ENCODE measurements at places on chromosomes 3 and 15.

DNA sequence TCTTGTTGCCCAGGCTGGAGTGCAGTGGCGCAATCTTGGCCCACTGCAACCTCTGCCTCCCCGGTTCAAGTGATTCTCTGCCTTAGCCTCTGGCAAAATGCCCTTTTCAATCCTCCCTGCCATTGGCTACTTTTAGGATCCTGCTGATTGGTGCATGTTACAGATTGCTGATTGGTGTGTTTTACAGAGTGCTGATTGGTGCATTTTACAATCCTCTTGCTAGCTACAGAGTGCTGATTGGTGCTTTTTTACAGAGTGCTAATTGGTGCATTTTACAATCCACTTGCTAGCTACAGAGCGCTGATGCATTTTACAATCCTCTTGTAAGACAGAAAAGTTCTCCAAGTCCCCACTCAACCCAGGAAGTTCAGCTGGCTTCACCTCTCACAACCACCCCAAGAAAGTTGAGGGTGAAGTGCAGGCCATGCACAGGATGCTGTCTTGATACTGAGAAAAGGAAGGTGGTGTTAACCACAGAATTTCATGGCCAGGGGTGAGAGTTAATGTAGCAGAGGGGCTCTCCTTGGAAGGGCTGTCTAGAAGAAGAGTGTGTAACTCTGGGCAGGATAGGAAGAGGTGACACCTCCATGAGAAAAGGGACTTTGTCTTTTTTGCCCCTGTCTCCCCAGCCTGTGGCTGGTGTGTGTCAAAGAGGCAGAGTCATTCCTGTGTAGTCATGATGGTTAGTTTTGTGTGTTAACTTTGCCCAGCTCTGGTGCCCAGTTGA is 145.9 kb downstream of the APBA2 start:
- DNase-seq = no peak

GRCh38 chr3:8509961-8510360 is 8.3 kb downstream of the LMCD1 start:
- no peak for DNase-seq

- no peak for DNase-seq
These were observed 9.0 kb upstream of the BTLA start for GRCh38 chr3:112508261-112508660.

DNA sequence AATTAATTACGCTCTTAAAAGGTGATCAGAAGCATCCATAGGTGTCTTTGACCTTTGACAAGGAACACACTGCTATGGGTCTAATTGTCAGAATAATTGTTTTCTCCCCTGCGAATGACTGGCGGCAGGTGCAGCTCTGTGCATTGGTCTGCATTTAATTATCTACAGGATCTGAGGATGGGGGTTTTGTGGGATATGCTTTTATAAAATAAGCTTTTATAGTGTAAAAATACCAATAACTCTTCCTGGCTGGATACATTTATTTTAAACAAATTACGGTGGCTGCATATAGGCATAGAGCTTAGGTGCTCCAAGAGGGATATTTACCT is 201.6 kb upstream of the RGMA start:
- DNase-seq = no peak

DNA sequence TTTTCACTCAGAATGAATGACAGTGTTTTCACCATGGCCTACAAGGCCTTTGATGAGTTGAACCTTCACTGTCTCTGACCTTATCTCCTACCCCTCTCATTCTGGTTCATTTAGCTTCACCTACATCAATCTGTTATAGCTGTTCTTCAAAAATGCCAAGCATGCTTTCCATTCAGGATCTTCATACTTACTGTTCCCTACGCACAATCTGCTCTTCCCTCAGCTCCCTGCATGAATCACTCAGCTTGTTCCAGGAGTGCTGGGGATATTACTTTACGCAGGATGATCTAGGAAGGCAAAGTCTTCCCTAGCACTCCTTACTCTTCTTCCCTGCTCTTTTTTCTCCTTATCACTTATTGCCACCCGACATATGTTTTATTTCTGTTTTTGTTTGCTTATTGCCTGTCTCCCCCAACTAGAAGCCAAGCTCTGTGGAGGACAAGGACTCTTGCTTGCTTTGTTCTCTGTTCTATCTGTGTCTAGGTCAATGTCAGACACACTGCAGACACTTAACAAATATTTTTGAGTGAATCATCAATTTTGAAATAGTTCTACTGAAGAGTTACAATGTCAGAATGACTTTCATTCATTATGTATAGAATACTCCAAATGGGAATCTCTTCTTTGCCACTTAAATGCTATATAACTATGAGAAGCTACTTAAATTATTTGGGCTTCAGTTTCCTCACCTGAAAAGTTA is 238.3 kb upstream of the FEZF2 start:
- no peak for DNase-seq

DNA sequence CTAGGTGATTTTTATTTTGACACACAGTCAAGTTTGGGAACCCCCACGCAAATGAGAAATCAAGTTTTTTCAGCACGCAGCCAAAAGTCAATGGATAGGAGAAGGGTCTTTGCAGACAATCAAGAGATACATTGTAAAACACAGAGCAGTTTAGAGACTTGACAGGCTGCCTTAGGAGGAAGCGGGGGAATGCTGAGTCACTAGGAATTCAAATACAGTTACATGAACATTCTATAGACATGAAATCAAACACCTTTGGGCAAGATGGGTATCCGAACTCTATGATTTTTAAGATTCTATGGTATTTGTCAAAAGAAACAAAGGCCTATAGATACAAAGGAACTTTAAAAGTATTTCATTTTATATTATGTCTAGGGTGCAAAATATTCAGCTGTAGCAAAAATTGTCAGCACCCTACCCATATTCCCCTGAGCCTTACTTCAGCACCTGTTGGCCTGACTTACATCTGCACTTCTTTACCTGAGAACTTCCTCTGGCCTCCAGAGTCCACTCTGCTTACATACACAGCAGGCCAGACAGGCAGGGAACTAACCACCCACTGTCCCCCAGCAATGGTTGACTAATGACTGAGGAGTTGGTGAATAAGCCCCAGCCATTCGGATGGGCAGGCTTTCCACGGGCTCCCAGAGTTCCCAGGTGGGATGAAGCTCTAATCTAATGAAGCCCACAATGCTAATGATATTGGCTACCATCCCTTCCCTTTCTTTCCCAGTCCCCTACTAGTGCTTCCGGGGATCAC is 289.3 kb upstream of the RORA start:
- DNase-seq = no peak

GRCh38 chr3:10268116-10268515 is 19.9 kb downstream of the TATDN2 start:
- DNase-seq = no peak

DNA sequence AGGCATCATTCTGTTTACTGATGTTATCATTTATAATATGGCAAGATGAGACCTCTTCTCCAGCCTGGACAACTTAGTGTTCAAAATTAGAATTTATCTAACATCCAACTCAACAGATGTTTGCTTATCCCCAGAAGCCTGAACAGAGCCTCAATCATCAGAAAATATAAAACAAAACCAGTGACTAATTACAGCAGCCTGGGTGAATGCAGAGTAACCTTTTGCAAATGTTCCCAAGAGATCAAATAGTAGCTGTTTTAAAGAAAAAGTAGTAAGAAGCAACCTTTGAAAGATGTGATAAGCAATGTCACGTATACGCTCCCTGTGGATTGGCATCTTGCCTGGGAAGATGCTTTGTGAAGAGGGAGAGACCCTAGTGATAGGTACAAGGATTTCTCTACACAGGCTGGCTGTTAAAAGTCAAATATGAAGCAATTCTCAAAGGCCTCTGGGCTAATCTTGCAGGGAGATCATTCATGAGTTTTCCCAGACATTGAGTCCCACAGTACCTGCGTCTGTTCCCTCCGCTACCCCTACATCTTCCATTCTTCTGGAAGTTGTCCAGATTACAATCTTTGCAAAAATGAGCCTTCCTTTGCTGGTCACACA is 39.3 kb upstream of the PRICKLE2 start:
- no peak for DNase-seq

DNA sequence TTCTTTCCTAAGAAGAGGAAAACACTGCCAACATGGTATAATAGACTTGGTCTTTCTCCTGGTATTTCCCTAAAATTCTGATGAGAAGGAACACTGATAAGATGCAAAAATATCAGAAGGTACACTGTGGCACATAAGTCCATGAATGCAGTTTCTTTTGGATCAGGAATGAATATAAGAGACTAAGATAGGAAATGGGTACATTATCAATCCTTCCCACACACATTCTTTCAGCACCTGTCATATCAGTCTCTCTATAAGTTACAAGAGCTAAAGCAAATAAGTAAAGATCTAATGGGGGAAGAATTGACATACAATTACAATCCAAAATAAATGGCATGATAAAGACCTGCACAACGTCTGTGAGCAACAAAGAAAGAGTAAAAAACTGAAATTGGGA is 1101.0 kb downstream of the ROBO2 start:
- no peak for DNase-seq

DNA sequence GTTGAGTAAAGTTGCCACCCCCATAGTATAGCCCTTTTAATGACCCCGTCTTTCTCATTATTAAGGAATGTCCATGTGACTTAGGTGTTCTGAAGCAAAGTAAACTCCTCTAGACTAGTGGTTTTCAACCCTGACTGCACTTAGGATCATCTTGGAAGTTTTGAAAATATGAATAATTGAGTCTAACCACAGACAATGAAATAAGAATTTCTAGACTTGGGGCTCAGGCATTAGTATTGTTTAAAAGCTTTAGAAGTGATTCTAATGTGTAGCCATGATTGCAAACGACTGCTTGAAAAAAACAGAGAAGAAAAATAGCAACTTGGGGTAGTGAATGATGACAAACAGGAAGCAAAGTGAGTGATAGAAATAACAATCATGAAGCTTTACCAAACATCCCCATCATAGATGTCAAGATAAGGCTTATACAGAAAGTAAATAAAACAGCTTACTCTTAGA is 35.0 kb downstream of the ALCAM start:
- DNase-seq = no peak

- DNase-seq = no peak
These were observed 121.1 kb downstream of the CBLB start for GRCh38 chr3:105747696-105748095.

- no peak for DNase-seq
These were observed 95.5 kb downstream of the CBLB start for GRCh38 chr3:105773291-105773690.

- no peak for DNase-seq
These were observed 15.7 kb downstream of the TF start for GRCh38 chr3:133761605-133762484.

DNA sequence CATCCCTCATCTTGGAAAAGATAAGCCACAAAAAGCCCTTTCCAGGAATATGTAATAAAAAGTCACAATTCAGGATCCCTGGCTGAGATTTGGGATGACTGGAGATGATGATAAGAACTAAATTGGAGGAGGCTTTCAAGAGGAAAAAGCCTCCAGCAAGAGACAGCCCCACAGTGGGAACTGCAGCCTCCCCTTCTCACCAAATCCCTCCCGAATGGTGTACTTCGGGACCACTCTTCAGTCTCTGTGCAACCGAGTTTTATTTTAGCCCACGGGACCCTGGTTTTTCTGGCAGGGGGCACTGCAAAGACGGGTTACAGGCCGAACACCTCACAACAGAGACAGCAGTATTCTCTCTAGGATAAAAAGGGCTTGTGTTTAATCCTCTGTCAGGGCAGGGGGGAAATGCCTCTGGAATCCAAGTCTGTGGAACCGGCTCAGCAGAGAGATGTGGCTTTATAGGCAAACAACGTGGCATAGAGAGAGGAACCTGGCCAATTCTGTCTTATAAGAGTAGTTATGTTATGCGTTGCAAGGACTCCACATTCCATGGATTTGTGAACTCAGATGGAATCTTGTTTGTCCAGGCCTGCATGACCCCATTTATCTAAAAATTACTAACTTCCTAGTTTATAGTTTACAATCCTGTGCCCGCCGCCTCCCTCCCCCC is 1.2 kb upstream of the LMCD1 start:
- no peak for DNase-seq

- DNase-seq = peak; percentile 9
These were observed 28.3 kb upstream of the STIMATE start for GRCh38 chr3:52925405-52926313.

DNA sequence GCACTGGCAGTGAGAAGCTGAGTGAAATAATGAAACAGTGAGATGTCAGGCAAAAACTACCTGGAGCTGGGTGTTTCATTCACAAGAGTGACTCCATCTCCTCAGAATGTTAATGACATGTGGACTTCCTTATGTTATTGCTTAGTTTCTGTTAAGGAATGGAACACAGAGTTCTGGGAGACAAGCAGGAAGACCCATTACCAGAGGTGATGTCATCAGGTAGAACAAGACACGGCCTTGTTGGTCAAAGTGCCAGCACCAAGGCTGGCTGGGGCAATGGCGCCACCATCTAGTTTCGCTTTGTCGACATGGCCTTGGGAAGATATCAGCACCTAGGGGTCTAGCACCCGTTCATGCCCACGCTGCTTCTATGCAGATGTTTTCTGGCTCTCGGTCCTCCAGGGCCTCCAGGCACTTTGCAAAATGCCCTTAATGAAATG is 252.2 kb downstream of the FAM43A start:
- DNase-seq = no peak

DNA sequence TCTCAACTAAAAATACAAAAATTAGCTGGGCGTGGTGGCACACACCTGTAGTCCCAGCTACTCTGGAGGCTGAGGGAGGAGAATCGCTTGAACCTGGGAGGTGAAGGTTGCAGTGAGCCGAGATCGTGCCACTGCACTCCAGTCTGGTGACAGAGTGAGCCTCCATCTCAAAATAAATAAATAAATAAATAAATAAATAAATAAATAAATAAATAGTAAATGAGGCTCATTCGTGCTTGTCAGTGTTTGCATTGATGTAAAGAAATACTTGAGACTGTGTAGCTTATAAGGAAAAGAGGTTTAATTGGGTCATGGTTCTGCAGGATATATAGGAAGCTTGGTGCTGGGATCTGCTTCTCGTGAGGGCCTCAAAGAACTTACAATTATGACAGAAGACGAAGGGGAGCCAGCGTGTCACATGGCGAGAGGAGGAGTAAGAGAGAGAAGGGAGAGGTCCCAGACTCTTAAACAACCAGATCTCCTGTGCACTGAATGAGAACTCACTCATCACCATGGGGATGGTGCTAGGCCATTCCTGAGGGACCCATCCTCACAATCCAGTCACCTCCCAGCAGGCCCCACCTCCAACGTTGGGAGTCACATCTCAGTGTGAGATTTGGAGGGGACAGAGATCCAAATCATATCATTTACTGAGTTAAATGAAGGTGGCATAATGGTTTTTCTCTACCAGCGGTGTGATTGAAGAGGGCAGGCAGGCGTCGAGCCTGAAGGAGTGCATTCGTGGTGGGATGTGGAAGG is 104.5 kb downstream of the FNDC3B start:
- no peak for DNase-seq

- no peak for DNase-seq
These were observed 24.2 kb upstream of the TSEN2 start for GRCh38 chr3:12460127-12460526.

GRCh38 chr15:80736560-80736959 is 41.5 kb downstream of the ABHD17C start:
- DNase-seq = no peak

DNA sequence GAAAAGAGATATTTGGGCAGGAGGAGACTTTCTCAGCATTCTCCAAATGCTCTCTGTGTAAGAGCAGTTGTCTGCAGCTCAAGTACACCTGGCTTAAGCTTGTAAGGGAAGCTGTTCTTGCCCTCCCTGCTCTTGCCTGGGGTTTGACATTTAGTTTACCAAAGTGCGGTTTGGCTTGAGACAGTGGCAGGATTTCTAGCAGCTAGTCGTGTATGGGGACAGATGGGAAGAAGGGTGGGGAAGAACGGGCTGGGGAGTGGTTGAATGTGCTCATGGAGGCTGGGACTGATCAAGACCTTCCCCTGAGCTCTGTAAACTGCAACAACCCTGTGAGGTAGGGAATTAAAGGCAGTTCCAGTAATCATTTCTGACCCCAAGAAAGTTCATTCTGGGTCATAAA is 39.8 kb downstream of the SQOR start:
- no peak for DNase-seq

Measured in inflammatory macrophage (primary cell).